CD4-positive, alpha-beta T cell treated with Interleukin-15 for 1 hour (primary cell): ENCODE measurements at places on chromosomes 1 and 21.

GRCh38 chr1:40593449-40594186, 62.2 kb downstream of the ZNF684 start:
- DNase-seq = no peak

DNA sequence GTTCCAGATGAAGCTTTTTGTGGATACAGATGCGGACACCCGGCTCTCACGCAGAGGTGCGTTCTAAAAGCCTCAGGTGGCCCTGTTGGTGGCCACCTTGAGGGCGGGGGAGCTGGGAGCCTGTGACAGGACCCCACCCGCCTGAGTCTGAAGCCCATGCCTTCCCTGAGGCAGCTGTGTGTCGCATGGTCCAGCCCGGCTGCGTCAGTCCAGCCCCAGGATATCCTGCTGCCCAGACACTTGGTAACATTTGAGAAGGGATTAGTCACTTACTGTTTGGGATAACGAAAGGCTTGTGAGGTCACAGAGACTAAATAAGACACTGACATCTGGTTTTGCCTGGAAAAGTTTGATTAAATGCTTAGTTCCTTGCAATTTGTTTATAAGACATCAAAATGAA, 68.9 kb downstream of the UCK2 start:
- no peak for DNase-seq

DNA sequence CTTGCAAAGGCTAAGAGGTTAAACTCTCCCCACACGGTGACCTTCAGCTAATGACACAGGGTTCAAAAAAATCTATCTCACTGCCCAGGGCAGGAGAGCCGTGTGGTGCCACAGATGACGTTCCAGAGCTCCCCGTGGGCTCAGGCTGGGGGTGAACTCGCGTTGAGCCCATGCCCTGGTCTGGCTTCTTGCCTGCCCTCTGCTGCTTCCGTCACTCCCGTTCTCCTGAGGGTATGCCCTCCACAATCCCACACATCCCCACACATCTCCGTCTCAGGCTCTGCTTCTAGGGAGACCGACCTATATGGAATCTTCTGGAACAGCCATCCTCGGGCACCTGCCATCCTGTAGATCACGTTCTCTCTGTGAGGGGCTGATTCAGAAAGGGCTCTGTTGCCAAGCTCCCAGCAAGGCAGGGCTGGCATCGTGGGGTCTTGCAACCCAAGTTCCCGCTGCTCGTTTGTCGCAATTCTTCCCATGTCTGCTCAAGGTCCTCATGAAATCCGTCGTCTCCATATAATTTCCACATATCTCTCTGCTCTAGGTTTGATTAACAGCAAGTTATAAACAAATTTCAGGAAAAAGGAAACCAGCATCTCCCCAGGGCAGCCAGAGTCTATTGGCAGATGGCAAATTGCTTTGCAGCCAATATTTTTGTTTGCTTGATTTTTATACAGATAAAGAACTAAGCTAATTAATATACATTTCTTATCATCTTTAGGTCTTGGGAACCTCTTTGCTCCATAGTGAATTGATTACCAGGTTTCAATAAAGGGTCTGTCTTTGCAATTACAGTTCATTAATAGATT, 278.2 kb downstream of the PTPRU start:
- DNase-seq = no peak

- DNase-seq = no peak
These were observed 183.4 kb upstream of the SNX7 start for GRCh38 chr1:98478121-98478520.

GRCh38 chr1:18234790-18235242, 127.2 kb downstream of the IGSF21 start:
- DNase-seq = no peak

GRCh38 chr1:67811781-67812180, 21.5 kb downstream of the GNG12 start:
- DNase-seq = no peak

GRCh38 chr21:20591284-20591683, 406.9 kb upstream of the NCAM2 start:
- no peak for DNase-seq

- DNase-seq = no peak
These were observed 188.3 kb upstream of the ARHGEF16 start for GRCh38 chr1:3265835-3266805.

DNA sequence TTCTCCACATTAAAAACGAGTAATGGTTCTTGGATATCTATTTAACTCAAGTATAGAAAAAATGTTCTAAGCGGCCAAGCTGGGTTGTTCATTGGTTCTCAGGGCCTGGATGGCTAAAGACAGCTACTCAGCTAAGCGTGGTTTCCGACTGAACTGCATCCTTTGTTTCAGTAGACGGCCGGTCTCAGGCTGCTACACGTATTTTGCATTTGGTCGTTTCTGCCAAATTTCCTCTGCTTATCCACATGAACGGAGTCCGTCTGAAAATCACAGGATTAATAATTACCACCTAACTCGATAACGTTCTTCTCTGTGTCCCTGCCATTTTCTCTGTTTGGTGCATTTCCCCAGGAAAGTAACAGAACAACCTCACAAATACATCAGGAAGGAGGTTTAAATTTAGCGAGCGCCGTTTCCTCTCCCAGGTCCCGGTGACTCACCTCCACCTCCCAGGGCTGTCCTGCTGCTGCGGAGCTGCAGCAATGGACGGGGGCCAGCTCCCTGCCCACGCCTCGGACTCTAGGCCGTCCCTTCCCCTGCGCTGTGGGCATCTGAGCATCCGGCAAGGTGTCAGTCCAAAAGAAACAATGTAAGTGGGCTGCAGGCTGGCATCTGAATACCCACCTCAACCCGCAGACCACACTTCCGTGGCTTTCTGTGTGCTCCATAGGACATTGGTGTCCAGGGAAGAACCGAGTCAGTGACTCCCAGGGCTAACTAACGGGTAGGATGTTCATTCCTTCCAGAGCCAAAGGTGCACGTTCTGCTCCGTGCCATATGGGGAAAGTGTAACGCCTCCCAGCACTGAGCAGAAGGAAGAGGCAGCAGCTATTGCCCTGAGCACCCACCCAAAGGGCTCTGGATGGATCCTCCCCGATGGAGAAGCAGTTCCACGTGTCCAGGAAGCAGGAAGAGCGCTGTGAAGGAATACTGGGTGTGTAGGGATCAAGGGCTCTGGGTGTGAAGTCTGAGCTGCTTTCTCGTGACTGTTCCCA, 4.1 kb upstream of the GABRD start:
- DNase-seq = no peak

- DNase-seq = no peak
These were observed 86.7 kb upstream of the PTBP2 start for GRCh38 chr1:96634883-96635282.

- peak; percentile 82 for DNase-seq
These were observed 35.8 kb downstream of the PIK3CD start for GRCh38 chr1:9687120-9687873.

- no peak for DNase-seq
These were observed 13.9 kb upstream of the PIGM start for GRCh38 chr1:160045653-160046052.

DNA sequence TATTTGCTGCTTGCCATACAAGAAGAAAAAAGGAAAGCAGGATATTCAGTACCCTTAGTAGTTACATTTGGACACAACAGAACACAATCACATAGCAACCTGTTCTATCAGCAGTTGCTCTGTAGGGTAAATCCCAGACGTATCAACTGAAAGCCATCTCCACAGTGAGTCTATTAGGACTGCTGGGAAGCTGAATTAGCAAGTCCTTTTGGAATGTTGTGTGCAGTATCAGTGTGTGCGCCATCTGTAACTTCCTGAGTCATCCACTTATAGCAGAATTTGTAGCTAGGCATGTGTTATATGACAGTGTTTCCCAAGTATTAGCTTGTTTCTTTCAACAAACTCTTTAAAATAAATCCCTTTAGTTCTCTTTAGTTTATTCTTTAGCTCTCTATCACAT, 21.3 kb downstream of the CCDC30 start:
- no peak for DNase-seq

GRCh38 chr1:46653405-46653958, 14.7 kb downstream of the ATPAF1 start:
- no peak for DNase-seq

GRCh38 chr1:204384636-204385352, 25.1 kb upstream of the PLEKHA6 start:
- DNase-seq = no peak

DNA sequence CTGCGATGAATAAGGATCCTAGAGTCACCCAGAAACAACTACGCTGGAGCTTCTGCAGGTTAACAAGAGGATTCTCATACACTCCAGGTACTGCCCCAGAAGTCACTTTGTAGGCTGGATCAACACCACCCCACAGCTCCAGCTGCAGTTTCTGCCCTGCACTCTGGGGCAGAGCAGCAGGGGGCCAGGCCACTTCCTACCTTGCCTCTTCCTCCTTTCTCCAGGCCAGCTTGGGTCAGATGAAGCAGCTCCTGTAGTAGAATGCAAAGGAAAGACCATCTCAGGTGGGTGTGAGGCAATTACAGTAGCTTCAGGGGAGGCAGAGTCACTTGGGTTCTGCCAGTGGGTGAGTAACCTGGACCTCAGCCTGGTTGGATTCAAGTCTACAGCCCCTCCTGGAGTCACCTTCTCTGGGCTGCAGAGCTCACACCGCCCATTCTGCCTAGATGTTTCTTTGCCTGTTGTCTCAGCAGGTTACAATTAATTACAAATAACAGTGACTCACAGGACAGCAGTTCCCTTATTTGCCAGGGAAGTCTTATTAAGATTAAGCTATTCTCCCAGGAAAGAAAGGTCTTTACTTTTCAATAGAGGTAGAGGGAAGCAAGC, 24.4 kb upstream of the BCAR3 start:
- no peak for DNase-seq

- peak; percentile 46 for DNase-seq
These were observed 19.2 kb upstream of the PEF1 start for GRCh38 chr1:31663622-31664452.

- DNase-seq = no peak
These were observed 470 bp upstream of the RTCA start for GRCh38 chr1:100265562-100265930.

GRCh38 chr1:156371553-156372264, 2.7 kb downstream of the RHBG start:
- DNase-seq = peak; percentile 38

DNA sequence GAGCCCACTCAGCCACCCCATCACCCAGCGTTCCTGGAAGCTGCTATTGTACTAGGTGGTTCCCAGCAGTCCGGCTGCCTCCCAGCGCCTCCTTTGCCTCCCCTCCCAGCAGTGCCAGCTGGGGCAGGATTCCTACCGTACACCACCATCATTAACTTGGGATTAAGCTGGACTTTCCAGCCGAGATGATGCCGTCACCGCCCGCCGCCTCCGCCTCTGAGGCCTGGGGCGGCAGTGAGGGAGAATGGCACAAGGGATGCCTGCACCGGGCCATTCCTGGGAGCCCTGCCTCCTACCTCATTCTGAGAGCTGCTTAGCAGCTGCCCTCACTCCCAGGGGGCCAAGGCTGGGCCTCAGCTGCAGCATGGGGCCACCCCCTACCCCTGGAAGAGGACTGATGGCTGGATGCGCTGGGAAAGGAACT, 13.2 kb downstream of the CNTN2 start:
- no peak for DNase-seq

- no peak for DNase-seq
These were observed 149.9 kb downstream of the HS2ST1 start for GRCh38 chr1:87064309-87064708.

- DNase-seq = no peak
These were observed 99.1 kb upstream of the ARTN start for GRCh38 chr1:43834280-43835081.

DNA sequence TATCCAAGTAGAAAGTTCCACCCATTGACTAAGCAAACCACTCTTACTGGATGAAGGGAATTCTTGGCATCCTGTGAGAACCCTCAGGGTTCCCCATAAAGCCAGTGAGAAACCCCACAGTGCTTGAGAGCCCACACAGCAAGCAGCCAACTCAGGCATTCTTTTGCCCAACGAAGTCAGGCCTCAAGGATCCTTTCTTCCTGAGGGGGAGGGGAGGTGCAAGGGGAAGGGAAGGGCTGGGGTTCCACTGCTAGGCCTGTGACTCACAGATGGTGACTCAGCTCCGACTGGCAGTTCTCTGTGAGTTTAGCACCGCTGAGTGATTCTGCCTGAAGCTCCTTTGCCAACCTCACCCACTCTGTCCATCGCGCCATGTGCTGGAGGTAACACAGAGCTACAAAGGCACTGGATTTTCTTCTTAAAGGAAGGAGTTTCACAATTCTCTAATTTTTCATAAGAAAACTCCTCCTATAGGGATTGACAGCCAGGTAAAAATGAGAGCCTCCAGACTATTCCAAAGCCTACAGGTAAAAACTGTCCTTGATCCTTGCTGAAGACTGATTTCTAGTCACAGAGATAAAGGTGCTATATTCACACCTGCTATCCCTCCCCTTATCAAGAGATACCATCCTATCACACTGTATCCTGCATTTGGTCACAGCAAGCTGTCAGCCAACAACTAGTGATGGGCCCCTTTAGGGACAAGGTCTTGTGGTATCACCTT, 4.8 kb downstream of the ENO1 start:
- DNase-seq = peak; percentile 83

GRCh38 chr1:188665477-188665876, 1812.2 kb downstream of the BRINP3 start:
- DNase-seq = no peak

DNA sequence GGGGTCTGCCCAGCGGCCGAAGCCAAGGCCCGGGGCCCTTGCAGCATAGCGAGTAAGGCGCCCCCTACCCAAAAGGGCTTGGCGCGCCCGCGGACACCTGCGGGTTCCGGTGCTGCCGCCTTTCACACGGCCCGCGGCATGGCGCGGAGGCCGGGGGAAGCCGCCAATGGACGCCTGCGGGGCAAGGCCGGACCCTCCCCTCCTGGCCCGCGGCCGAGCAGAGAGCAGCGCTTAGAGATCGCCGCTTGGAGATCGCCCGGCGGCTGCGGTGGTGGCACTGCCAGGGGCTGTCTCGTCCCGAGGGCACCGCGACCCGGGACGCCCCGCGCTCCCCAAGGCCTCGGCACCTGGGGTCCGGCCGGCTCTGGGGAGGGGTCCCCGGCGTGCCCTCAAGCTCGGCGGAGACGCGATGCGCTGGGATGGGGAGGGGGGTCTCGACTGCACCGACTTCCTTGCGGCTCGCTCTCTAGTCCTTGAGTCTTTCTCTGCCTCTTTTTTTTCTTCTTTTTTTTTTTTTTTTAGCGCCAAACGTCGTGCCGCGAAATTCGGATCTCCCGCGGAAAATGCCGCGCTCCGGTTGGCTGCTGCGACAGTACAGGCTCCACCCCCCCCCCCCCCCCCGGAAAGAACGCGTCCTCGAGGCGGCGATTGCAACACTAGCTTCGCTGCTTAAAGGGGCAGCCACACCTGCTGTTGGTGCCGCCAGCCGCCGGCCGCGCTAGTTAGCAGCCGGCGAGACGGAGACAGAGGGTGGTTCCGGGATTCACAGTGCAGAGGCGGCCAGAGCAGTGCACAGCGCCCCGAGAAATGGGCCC, at the start of gene E2F2:
E2F2 (minus strand) TSS at position 487 of the 815 bp plus-strand sequence; CDS start at position 47, 440 bp downstream.
- DNase-seq = peak; percentile 88

DNA sequence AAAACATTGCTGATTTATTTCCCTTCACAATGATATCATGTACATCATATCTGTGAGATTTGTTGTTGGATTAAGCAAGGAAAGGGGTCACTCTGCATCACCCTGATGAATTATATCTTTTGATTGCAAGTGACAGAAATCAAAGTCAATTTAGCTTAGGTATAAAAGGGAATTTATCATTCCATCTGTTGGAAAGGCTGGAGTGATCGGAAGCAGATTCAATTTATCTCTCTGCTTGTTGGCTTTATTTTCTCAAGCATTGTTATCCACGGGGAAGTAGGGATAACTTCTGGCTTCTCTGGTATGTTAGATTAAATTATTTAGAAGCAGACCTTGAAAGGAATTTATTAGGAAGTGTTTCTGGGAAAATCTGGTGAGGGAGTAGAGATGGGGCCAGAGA, 226.6 kb downstream of the PTGER3 start:
- no peak for DNase-seq
